NCI-H774 (cell line): ENCODE measurements at places on chromosomes 6 and 20.

DNA sequence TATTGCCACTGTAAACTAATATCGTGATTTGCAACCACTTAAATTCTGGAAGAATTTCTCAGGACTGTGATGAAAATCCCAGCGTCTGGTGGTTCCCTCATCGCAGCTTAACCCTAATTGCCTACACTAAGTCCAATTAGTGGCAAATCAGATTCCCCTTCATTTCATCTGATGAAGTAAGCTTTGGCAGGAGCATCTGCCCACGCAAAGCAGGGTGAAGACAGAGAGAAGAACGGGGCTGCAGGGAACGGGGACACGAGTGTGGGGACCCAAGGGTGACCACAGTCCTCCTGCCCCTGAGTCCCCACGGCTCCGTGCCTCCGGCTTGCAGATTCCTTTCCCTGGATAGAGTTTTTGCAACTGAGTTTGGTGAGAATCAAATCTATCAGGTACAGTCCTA lies 159.5 kb downstream of the LY86 start:
- no peak for DNase-seq

- DNase-seq, result no peak
Measured at GRCh38 chr6:133277900-133278545, 36.9 kb downstream of the EYA4 start.

GRCh38 chr6:145824344-145824743 lies 9.7 kb upstream of the FBXO30 start:
- no peak for DNase-seq

DNA sequence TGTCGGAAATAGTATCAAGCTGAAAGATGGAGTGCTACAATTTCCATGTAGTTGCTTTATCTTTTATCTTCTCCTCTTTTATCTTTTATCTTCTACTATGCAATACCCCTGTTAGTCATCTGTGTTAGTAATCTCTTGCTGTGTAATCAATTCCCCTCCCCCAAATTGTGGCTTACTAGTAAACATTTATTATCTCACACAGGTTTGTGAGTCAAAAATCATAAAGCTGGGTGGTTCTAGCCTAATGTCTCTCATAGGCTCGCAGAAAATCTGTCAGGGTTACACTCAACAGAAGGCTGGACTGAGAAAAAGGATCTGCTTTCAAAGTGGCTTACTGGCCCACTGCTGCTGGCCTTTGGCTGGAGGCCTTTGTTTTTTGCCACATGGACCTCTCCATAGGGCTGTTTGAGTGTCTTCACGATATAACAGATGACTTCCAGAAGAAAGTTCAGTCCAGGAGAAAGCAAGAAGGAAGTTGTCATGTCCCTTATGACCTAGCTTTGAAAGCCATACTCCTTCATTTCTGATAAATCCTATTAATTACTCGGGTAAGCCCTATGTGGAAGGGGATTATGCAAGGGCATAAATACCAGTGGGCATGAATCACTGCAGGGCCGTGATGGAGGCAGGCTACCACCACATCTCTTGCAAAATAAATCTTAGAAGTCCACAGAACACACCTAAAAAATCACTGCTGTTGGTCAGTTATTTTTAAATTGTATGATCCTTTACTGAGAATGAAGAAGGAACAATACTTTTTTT lies 24.5 kb upstream of the PTCHD4 start:
- no peak for DNase-seq

DNA sequence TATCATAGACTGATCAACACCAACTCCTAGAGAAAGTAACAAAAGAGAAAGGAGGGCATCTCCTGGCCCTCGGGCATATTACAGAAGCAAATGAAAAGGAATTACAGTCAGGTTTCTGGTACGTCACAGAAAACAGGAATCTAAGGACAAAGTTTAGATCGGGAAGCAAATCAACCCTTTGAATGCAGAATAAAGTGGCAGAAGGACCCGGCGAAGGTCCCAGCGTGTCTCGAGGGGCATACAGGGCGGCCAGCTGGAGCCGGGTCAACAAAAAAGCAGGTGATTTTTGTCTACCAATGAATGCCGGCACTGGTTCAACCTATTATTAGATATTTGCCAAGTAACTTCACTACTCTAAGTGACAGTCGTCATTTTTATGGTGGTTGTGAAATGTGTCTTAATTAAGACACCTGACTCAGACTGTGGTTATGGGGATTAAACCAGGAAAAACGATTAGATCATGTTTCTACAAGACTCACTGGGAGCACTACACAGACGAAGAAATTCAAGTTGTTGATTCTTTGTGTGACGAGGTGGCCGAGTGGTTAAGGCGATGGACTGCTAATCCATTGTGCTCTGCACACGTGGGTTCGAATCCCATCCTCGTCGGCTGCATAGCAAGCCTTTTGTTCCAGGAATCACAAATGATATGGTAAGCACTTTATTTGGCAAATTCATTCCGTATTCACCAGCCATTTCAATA lies 12.4 kb upstream of the ZSCAN9 start:
- DNase-seq, result peak; percentile 77

GRCh38 chr20:50242863-50243609 lies 52.4 kb downstream of the CEBPB start:
- DNase-seq, result no peak

- no peak for DNase-seq
Measured at GRCh38 chr6:108117427-108118358, 43.2 kb upstream of the OSTM1 start.

DNA sequence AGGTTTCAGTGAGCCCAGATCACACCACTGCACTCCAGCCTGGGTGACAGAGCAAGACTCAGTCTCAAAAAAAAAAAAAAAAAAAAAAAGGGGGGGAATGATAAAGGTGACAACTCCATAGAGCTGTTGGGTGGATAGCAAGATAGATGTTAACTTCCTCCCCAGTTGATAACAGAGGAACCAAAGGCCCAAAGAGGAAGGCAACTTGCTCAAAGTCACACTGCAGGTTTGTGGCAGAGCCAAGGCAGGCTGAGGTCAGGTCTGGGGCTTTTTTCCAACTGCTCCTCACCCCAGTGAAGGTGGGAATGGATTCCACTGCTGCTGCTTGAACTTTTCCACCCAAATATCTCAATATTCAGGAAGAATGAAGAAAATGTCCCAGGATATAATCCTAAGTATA lies 26.7 kb downstream of the HCK start:
- DNase-seq, result no peak

GRCh38 chr6:27025351-27025750 lies 222.2 kb upstream of the PRSS16 start:
- DNase-seq, result no peak

DNA sequence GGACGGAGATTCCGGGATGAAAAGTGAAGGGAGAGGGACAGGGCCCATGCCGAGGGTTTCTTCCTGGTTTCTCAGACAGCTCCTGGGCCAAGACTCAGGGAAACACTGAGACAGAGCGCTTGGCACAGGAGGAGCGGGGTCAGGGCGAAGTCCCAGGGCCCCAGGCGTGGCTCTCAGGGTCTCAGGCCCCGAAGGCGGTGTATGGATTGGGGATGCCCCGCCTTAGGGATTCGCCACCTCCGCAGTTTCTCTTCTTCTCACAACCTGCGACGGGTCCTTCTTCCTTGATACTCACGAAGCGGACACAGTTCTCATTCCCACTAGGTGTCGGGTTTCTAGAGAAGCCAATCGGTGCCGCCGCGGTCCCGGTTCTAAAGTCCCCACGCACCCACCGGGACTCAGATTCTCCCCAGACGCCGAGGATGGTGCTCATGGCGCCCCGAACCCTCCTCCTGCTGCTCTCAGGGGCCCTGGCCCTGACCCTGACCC lies 55.0 kb upstream of the HLA-A start:
- no peak for DNase-seq

DNA sequence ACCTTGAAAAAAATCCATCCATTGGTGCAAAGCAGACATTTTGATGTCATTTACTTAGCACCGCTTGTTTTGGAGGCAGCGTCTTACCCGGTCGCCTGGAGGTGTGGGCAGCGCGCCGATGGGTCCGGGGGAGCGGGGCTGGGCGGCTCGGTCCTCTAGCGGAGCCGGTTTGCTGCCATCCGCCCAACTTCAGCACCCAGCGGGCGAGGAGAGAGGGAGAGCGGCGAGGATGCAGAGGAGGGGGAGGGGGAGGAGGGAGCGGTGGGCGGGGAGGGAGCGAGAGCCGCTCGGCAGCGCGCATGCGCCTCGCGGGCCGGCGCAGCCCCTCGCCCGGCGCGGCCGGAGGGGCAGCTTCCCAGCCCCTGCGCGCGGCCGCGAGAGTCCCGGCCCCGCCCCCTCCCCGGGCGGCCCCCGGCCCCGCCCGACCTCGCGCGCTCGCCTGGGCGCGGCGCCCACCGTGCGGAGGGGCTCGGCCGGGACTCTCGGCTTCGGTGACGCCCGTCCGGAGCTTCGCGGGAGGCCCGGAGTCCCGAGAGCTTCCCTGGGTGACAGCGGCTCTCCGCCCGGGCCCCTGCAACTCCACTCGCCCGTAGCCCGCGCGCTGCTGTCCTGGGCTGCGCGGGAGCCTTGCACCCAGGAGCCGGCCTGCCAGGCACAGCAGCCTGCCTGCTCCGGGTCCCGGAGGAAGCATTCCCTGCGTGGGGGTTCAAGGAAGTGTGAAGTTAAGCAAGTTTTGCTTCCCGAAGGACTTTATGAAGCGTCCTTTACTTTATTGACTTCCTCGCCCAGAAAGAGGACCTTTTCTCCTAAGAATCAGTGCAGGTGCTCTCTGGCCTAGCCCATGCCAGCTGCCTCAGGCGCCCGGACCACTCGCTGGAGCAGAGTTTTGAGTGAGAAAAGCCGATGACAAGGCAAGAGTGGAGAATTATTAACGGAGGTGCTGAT lies at the start of gene RGS17:
Gene RGS17, minus strand, starts transcription at position 246 of the 945 bp plus-strand sequence. CDS start 87,264 bp downstream, outside the sequence.
- peak; percentile 85 for DNase-seq

DNA sequence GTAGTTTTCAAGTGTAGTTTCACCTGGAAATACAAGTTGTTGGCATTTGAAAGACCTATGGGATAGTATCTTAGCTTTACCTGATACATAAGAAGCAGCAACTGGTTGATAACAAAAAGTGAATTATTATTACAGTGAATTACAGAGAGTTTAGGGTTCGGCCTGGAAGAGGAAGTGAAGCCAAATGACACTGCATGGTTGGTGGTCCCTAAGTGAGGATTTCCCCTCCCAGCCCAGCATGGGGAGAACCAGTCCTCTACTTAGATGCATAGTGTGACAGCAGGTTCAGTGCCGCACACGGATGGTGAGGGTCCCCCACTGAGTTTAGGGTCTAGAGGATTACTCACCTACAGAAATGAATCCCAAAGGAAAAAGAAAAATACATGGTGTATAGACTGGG lies 18.1 kb downstream of the HLA-DPB1 start:
- DNase-seq, result no peak

GRCh38 chr20:57835588-57836455 lies 126.0 kb upstream of the PMEPA1 start:
- no peak for DNase-seq

GRCh38 chr6:37850260-37850659 lies 30.7 kb downstream of the ZFAND3 start:
- DNase-seq, result no peak

GRCh38 chr6:132167929-132168892 lies 217.0 kb upstream of the CCN2 start:
- peak; percentile 21 for DNase-seq

GRCh38 chr6:90715093-90715655 lies 128.3 kb upstream of the MAP3K7 start:
- DNase-seq, result no peak

- DNase-seq, result no peak
Measured at GRCh38 chr20:35276408-35276807, 1.5 kb downstream of the MMP24OS start.

GRCh38 chr6:170186941-170187668 lies 103.8 kb downstream of the DLL1 start:
- DNase-seq, result no peak

GRCh38 chr6:20882014-20882413 lies 347.8 kb downstream of the CDKAL1 start:
- DNase-seq, result no peak

GRCh38 chr6:43793875-43794242 lies 23.8 kb downstream of the VEGFA start:
- no peak for DNase-seq

GRCh38 chr6:154732538-154733182 lies 556 bp upstream of the SCAF8 start:
- peak; percentile 58 for DNase-seq

DNA sequence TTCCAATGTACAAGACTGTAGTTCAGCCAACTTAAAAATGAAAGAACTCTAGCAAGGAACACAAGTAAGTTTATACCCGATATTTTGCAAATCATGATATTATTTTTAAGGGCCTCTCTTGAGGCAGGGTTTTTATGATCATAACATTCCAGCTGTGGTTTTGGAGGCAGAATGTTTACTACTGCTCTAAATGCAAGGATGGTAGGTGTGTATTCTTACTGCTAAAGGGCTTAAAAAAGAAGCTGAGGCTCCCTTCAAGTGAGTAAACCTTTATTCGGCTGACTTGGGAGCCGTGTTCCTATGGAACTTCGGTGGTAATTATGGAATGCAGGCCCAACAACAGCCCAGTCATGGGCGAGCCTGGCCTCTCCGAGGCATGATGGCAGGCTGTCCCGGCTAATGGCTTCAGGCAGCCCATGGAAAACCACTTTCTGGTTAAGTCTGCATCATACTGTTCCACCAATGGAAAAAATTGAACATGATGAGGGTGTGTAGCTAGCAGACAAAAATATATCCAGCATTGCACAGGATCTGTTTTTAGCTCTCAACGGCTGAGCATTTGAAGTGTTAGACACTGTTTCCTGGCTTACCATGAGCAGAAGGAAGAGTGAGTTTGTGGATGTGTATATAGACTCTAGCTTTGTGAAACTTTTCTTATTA lies 111.5 kb downstream of the TIAM2 start:
- no peak for DNase-seq

- no peak for DNase-seq
Measured at GRCh38 chr6:149059557-149059956, 258.0 kb upstream of the TAB2 start.

DNA sequence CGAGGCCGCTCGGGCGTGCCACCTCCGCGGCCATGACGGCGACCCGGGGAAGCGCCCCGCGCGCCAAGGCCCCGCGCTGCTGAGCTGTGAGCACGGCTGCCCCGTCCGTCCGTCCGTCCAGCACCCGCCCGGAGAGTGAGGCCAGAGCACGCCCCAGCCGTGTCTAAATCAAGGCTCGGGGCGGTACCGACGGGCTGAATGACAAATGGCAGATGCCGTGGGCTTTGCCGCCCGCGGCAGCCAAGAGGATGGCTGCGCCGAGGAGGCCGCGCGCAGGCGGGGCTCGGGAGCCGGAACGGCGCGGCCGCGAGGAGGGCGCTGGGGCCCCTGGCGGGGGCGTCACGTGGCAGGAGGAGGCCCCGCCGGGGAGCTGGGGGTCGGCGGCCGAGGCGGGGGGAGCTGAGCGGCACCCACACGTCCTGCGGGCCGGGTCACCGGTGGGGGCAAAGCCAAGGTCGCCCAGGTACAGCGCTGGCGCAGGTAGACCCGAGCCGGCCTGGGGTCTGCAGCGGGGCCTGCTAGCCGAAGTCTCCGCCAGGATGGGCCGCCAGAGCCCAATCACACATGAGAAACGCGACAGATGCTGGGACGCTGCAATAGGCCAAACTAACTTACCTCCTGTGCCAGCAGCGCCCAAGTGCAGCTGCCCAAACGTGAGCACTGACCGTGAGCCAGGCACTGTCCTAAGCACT lies at the start of gene PLAGL1:
Gene PLAGL1, minus strand, starts transcription at position 140 of the 692 bp plus-strand sequence. CDS start 60,123 bp downstream, outside the sequence.
- no peak for DNase-seq

DNA sequence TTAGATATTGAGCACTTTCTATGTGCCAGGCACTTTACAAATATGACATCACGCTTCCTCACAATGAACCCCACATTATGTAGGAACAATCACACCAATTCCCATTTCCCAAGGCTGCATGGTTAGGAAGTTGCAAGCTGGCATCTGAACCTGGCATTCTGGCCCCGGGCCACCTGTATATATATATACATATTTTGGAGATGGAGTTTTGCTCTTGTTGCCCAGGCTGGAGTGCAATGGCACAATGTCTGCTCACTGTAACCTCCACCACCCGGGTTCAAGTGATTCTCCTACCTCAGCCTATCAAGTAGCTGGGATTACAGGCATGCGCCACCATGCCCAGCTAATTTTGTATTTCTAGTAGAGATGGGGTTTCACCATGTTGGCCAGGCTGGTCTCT lies 30.4 kb downstream of the SRC start:
- DNase-seq, result no peak
